PC-9 (cell line): ENCODE measurements at places on chromosomes 7 and 10.

DNA sequence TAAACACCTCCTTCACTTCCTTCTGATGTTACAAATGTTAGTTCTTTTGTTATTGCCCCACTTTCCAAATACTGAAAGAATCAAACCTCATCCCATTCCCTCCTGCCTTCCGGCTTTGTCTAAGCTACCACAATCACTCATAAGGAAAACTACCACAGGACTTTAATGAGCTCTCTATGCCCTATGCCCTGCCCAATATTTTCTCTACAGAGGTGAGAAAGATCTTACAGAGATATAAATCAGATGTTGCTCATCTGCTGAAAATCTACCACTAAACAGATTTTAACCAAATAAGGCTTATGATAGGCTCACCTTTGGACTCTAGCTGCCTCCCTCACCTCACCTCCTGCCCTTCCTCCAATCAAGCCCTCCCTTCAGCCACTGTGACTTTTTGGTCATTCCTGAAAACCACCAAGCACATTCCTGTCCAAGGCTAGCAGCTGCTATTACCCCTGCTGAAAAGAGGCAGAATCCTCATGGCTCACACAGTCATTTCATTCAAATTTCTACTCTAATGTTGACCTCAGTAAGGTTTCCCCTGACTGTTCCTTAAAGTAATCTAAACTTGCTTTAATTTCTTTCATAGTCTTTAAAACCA is 7.7 kb downstream of the ZNF33B start:
- DNase-seq = no peak

DNA sequence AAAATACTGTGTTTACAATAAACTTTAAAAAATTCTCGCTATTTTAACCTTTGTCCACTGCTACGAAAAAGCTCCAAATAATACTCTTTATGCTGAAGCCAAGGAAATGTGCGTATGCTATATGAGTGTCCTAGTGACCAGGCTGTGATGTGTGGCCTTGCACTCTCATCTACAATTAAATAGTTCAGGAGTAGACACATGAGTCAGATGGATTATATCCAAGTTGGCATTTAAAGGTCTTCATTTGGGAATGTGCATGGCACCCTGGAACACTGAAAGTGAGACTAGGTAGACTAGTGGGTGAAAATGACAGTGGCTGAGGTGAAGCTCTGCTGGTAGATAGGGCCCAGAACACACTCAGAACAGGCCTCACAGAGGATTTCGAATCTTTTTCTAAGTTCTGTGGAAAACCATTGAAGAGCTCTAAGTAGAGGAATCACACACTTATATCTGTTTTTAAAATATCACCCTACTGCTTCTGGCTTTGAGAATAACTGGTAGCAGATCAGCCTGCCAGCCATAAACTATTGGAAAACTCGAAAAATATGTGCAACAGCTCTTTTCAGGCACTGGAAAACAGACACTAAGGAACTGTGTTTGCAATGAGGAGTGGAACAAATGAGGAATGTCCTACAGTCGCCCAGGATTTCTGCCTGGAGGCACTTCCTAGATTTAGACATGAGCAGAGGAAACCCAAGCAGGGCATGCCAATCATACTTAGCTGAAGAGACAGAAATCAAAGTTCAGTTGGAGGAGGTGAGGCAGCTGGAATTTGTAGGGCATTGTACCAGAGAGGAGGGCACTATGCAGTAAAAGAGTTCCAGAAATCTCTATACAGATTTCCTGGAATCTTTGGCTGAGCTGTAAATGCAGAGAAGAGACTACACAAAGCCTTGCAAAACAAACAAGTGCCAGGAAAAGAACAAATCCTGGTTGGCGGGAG is 603.8 kb upstream of the LRRTM3 start:
- DNase-seq = peak; percentile 23

DNA sequence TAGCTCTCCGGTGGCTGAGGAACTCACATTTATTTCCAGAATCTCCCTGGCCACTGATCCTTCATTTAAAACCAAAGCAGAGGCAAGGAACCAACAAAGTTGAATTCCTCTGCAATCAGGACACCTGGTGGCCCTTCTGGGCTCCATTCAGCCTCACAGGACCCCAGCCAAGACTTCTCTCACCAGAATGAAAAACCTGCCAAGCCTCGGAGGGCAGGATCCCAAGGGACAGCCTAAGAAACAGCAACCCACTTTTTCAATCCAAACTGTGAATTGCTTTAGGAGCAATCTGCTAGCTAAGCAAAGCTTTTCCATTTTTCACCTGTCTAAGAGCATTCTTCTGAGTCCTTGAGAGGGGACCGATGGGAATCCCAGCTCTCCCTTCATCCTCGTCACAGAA is 34.6 kb downstream of the OAT start:
- DNase-seq = no peak

GRCh38 chr10:71217266-71218045 is 5.1 kb downstream of the UNC5B start:
- DNase-seq = no peak

DNA sequence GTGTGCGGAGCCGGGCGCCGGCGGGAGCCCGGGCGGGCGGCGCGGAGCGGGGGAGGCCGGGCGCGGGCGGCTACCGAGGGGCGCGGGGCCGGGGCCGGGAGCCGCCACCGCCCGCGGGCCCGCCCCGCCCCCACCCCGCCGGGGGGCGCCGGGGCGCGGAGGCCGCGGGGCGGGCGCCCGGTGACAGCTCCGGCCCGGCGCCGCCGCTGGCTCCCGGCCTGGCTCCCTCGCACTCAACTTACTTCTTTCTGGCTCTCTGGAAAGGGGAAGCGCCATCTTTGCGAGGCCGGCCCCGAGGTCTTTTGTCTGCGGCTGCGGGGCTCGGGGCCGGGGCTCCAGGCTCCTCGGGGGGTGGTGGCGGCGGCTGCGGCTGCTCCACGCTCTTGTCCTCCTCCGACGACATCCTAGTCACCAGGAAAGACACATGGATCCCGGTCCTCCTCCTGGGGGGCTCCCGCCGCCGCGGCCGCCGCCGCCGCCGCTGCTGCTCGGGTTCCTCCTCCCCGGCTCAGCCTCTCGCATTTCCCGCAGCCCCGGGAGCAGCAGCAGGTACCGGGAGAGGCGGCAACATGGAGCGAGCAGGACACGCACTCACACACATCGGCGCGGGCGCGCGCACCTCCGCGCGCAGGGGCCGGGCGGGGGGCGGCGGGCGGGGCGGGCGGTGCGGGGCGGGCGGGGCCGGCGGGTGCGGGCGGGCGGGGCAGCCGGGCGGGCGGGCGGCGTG is at the start of gene KMT2C:
Gene KMT2C (minus strand): TSS at position 620 of the 727 bp plus-strand sequence. CDS start 217 bp downstream, at position 403.
- DNase-seq = peak; percentile 59

DNA sequence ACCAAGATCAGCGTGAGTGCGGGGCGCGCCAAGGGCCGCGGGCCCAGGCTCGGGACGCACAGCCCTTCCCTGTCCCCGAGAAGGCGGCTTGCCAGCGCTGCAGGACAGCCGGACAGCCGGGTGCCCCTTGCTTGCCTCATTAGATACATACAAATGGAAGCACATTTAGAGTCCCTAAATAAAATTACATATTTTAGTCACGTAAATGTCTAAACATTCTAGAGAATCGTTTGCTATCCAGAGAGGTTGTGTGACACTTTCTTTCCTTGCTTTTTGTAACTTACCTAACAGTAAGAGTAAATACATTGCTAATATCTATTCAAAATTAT is 4.8 kb downstream of the VSTM2A start:
- DNase-seq = no peak

DNA sequence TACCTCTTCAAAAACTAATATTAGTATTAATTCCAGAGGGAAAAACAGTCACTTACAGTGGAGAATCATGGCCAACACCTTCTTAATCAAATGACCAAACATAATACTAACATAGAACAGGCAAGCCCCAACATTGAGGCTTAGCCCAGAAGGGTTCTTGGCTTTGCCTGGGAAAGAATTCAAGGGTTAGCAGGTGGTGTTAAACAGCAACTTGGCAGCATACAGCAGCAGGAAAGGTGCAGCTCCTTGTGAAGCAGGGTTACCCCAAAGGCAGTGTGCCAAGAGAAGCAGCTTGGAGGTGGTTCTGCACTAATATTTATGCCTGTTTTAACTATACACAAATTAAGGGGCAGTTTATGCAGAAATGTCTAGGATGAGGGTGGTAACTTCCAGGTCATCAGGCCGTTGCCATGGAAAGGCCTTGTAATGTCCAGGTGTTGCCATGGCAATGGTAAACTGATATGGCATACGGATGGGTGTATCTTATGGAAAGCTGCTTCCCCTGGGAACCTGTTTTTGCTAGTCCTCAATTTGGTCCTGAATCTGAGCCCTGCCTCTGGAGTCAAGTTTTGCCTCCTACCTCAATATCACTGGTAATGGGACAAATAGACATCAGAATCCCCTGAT is 27.2 kb upstream of the BEND7 start:
- DNase-seq = no peak

DNA sequence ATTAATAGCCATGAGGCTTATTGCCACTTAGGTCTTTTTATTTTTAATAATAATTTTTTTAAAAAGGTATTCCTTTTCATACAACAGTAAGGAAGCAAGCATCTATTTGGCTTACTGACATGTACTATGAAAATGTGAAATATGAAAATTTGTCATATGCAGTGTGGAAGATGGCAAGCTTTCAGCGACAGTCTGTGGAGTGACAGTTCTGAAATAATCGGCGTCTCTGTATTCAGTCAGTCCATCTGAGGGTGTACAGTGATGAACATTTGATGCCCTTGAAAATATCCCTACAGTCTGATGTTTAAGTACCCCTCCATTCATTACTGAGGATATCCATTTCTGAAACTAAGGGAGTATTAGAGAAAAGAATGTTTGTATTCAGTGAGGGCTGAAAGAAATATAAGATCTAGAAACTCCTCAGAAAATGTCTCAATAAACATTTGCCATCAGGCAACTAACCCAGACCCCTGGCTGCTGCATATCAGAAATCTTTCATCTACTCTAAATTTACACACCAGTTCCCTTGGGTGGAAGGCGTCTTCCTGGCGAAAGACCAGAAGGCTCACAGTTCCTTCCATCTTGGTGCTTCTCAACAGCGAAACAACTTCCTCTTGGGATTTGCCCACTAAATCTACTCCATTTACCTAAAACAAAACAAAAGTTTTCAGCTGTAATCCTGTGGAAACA is 440.6 kb downstream of the PARD3 start:
- DNase-seq = no peak

DNA sequence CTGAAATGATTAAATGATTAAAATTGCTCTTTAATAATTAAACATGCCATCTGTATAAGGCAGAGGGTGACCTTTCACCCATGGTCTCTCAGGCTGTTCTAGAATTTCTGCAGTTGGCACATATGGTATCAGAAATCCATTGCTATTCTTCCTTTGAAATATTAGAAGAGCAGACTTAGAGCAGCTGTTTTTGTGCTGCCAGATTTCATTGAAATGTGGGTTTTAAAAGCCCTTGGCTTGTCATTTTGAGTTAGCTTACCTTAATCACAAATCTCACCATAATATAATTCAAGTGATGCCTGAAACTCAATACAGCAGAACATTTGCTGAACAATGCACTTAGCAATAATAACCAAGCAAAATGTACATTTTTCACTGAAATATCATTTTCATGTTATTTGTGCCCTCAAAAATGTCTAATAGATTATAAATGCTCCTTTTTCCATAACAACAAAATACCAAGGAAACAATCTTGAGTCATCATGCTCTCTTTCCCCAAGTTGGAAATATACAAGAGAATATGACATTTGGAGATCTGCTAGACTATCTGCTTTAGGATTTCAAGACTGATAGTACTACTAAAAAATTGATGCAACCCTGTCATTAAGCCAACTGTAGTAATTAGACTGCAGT is 16.1 kb upstream of the PTTG1IP2 start:
- DNase-seq = no peak

DNA sequence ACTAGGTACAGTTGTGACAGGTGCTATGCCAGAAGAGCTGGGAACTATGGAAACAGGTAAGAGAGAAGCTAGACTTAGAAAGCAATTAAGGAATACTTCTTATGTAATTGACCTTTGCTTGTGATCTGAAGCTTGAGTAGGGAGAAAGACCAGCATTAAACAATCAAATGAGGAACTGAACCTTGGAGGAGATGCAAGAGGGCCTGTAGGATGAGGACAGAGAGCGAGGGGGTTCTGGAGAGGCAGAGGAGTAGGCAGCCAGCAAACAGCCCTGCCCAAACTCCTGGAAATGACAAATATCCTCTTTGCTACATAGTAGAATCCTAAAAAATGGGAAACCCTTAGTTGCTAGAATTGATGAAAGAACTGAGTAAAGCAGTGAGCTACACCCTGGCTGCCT is 41.6 kb upstream of the FAM204A start:
- DNase-seq = no peak

- DNase-seq = peak; percentile 92
Observed at GRCh38 chr7:73828107-73828803, 2.5 kb upstream of the CLDN4 start.

GRCh38 chr10:85527616-85528317 is 838.8 kb downstream of the GRID1 start:
- no peak for DNase-seq

- no peak for DNase-seq
Observed at GRCh38 chr7:134707663-134708378, 61.2 kb downstream of the BPGM start.
